NCI-H226 (cell line): ENCODE measurements at places on chromosomes 16 and 17.

GRCh38 chr17:21127509-21128077 lies 829 bp downstream of the DHRS7B start:
- no peak for DNase-seq

DNA sequence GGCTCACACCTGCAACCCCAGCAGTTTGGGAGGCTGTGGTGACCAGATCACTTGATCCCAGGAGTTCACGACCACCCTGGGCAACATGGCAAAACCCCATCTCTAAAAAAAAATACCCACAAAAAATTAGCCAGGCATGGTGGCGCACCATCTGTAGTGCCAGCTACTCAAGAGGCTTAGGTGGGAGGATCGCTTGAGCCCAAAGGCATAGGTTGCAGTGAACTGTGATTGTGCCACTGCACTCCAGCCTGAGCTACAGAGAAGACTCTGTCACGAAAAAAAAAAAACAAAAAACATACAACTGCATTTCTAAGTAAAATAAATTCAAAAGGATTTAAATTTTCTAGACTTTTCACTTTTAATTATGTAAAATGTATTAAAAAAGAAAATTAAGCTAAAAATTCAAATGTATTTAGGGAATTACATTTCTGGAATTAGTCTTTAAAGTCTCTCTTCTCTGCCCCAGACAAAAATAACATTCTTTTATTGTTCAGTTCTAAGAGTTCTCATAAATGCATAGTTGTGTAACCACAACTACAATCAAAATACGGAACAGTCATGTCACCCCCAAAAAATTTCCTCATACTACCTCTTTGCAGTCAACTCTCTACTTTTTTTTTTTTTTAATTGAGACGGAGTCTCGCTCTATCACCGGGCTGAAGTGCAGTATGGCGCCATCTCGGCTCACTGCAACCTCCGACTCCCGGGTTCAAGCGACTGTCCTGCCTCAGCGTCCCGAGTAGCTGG lies 14.1 kb downstream of the FAM222B start:
- no peak for DNase-seq

GRCh38 chr16:78760611-78761010 lies 661.2 kb downstream of the WWOX start:
- no peak for DNase-seq

- DNase-seq, result no peak
Observed at GRCh38 chr17:58504826-58505351, 9.5 kb downstream of the MTMR4 start.

GRCh38 chr16:50202926-50203624 lies 50.0 kb downstream of the TENT4B start:
- peak; percentile 87 for DNase-seq

DNA sequence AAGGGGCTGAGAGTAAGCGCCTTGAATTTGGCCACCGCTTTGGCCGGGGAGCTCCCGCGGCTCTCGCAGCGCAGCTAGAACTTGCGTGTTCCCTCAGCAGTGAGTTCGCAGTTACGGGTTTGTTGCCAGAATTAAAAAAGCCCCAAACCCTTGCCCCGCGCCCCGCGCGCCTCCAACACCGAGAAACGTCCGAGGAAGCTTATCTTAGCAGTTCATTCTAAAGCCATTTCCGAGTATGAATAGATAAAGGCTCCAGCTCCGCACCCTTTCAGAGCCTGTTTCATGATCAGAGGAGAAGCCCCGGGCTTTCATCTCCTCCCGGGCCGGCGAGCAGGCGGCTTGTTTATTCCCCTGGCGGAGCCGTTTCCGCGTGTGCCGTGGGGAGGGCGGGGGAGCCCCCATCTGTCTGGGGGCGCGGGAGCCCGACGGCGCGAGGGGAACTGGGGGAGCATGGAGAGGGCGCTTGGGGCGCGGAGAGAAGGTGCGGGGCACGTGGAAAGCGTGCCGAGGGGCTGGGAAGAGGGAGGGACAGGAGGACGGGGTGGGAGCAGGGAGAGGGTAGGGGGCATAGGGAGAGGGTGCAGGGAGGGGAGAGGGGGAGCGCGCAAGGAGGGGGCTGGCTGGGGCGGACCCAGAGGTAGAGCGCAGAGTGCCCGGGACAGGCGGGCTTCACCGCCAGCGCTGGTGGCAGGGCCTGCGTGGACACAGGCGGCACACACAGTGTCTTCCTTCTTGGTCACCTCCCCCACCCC lies 9.9 kb downstream of the TBX4 start:
- DNase-seq, result no peak

DNA sequence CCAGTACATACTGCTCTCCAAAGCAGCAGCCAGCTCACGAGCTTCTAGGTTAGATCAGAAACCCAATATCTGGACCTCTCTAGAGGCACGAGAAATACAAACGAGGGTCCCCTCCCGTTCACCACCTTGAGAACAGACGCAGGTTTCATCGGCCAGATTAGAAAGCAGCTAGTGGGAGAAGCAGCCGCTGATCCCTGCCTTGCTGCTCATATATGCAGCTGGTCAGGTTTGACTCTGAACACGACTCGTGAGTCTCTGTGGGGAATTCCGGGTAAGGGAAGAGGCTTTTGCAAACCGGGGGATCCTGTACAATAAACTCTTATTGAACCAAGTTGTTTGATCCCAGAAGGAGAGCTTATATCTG lies 1.6 kb downstream of the VAT1L start:
- DNase-seq, result no peak

DNA sequence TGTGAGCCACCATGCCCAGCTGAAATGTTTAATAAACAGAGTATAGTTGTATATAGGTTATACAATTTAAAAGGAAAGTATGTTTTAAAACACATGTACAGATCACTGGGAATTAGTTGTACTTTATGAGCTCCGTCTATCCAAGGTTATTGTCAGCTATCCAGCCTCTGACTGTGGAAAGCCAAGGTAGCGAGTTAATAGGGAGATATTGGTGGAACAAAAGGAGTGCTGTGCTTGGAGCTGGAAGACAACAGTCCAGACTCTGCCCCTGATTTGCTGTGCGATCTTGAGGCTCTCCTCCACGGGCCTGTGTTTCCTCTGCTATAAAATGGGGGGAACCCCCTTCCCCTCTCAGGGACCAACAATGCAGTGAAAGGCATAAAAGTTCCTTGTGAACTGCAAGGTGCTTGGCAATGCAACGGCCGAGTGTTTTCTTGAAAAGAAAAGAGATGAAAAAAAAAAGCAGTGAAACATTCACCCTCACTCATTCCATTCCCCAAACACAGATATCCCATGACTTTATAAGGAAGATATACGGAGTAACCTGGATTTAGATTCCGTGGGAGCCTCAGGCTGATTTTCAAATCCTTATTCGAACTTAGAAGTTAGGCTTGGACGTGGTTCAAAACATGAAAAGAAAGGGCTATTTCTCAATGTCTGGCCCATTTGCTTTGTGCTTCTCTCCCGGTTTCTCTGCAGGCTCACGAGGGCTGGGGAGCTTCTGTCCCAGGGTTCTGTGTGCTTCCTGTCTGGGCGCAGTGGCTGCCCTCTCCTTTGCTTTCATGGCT lies 34.1 kb downstream of the CUEDC1 start:
- DNase-seq, result peak; percentile 6

- DNase-seq, result no peak
Observed at GRCh38 chr17:47949946-47950345, 7.7 kb downstream of the PRR15L start.

- DNase-seq, result peak; percentile 30
Observed at GRCh38 chr16:12158428-12158827, 181.9 kb downstream of the SNX29 start.

DNA sequence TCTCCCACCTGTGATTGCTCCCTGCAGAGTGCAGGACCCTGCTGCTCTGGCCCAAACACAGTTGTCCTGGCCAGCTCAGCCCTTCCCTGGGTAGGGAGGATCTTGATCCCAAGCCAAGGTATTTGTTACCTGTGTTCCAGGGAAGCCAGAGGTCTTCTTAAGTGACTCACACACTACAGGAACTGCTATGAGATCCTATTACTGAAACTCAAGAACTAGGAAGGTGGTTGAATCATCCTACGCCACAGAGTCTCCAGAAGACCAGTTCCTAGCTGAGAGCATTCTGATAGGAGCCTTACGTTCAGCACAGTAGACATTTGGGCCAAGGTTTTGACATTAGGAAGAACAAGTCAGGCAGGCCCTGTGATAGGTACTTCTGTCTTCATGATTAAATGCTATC lies 12.0 kb downstream of the CHST6 start:
- DNase-seq, result peak; percentile 85

DNA sequence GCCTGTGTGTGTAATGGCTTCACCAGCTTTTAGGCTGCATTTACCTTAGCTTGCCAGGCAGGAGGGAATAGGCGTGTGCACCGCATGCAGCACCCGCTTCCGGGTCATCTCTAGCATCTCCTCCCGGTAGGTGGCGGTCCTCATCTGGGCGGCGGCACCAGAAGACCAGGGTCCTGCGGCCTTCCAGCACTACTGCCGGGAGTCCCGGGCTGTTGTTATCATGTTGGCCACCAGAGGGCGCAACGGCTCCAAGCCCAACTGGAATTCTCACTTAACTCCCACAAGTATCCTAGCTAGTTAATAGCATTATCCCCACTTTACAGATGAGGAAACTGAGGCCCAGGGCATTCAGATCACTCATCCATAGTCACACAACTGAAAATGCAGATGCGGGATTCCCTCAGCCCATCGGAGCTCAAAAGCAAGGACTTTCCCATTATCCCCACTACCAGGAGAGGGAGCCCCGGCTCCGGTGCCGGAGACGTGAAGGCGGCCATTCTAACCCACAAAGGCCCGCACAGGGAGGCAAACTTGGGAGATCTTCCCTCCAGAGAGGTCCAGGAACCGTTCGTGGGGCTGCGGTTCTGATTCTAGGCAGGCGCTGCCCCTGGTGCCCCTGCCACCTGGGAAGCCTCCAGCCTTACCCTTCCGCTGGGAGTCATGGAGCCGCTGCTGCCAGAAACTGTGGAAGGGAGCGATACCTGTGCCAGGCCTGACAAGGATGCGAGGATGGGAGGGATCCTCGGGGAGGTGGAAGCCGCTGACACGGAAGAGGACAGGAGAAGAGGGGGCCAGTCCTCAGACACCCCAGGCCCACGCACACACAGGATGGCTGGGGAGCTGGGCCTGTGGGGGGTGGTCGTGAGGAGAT lies 23.9 kb downstream of the LGALS9 start:
- DNase-seq, result peak; percentile 29

DNA sequence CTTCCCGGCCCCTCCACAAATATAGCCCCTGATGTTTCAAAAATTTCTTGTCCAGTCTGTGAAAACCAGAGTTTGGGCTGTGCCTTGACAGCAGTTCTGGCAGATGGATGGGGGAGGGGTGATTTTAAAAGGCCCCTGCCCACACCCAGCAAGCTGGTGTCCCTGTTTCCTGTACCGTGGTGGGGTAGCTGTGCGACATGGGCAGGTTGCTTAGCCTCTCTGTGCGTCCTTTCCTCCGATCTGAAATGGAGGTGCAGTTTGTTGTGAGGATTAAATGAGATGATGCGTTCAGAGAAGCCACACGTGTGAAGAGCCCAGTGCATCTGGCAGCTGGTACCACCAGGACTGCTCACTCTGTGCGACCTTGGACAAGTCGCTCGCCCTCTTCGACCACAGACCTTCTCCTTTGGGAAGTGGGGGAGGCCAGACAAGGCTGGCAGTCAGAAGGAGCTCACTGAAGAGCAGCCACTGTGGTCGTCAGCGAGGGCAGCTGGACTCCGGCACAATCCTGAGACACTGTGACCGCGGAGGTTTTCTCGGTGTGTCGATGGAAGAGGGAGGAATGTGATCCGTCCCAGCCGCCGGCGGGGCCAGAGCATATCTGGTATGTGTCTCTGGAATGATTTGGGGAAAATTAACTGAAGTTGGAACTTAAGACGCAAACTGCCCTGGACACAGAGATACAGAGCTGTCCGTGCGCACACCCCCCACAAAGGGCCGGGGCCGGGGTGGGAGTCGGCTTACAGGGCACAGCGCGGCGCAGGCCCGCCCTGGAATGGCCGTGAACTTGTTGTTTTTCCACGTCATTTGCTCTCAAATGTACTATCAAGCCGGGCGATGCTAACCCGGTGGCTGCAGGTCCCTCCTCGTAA lies 721 bp upstream of the WFIKKN2 start:
- no peak for DNase-seq

- DNase-seq, result no peak
Observed at GRCh38 chr17:80071116-80071841, 30.1 kb upstream of the GAA start.

DNA sequence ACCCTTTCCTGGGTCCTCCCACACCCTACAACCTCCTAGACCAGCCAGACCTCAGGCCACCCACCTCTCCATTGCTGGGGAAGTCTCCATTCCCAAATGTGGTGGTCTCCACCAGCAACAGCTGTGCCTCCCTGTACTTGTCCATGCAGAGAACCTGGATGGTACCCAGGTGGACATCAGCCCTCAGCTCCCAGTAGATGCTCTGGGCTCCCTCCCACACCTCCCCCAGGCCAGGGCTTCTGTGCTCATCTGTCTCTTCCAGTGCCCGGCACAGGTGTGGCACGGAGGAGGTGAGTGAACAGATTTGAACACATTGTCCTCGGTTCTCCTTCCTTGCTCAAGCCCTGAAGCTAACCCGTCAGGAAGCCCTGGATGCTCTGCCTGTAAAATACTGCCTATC lies 34.6 kb downstream of the LGALS9 start:
- DNase-seq, result no peak

- DNase-seq, result no peak
Observed at GRCh38 chr16:64412578-64413280, 709.1 kb downstream of the CDH11 start.

DNA sequence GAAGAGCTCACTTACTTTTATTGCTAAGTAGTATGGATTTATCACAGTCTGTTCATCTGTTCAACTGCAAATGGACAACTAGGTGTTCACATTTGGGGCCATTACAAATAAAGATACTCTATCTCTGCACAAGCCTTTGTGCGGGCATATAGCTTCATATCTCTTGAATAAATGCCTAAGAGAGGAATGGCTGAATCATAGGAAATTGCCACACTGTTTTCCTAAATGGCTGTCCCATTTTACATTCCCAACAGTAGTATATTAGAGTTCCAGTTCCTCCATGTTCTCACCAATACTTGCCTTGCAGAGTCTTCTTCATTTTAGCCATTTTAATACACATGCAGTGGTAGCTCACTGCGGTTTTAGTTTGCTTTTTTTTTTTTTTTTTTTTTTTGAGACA lies 20.5 kb downstream of the NSMCE1 start:
- no peak for DNase-seq
